ENCODE measurements at places on chromosomes 13 and 19.

DNA sequence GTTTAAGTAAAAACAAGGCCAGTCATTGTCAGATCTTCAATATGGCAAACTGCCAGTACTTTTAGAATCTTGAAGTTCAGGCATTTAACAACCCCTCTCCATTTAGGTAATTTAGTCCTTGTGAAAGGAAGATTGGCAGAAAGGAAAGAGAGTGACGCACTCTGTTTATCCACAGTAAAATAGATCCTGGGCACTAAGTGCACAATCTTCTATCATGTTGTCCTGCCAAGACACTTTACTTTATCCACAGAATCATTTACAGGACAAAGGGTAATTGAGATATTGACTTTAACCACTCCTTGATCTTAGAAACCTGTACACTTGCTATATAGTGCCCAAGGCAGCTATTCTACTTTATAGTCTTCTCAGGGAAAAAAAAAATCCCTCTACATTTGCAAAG is 786.4 kb upstream of the SLITRK1 start:
- no peak for DNase-seq

DNA sequence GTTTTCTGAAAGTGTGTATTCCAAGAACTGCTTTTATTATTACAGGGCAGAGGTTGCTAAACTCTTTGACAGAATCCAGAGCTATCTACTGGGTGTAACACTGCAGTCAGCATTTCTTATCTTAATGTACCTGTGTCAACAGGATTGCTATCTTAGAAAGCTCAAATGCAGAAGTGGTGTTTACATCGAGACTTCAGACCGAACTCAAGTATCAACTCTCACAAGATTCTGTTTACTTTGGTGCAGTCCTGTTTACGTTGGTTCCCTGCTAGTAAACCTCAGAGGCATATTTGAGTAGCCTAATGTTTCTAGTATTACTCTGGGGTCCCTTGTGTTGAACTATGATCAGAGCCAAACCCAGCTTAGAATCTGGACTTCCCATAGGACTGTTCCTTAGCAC is 20.5 kb downstream of the SLC15A1 start:
- DNase-seq: no peak

GRCh38 chr13:89465366-89465765 is 1794.2 kb downstream of the SLITRK5 start:
- DNase-seq: no peak

DNA sequence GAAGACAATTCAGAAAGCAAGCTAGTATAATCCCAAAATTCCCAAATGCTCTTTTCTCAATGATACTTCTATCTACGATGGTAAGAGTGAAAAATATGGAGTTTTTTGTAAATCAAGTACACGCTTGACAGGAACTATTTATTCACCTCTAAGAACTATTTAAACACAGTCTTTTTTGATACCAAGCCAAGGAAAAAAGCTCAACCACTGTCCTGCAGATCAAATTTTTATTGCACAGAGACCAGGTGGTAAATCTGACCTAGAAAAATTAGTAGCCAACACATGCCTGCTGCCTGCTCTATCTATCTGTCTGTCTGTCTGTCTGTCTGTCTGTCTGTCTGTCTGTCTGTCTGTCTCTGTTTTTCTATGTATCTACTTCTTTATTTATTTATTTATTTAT is 292.2 kb downstream of the MZT1 start:
- no peak for DNase-seq

DNA sequence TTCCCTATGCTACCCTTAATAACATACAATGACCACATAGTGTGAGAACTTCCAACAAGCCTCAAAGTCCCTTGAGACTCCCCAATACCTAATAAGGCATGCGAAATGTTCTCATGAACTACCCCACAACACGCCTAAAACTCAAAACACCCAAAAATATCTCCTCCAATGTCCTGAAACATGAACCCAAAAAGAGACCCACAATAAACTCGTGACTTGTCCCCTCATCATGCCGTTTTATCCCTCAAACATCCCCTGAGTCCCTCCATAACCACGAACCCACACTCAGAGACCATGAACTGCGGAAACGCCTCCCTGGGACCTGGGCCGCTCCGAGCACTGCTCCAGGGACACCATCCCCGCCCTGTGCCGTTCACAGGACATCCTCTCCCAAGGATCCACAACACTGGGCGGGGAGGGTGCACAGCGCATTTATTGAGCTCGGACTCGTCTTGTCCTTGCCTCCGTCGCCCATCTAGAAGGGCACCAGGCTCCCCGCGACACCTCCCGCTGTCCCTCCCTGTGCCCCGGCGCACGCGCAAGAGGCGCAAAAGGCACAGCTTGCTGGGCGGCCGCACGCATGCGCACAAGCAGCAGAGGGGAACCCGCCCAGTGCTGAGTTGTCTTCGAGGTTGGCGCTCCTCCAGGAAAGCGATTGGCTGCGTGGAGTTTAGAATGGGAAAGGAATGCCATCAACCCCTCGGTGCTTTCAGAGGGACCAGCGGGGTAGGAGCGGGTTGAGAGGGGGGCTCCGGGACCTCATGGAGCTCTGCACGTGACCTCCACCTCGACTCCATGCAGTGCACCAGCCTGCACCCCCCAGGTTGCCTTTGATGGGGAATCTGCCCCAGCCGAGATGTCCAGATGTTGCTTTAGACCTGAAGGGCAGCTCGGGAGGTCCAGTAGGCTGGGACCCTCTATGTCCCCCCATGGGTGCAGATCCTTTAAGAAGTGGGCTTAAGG is 8.8 kb downstream of the FXYD3 start:
- peak; percentile 97 for DNase-seq

DNA sequence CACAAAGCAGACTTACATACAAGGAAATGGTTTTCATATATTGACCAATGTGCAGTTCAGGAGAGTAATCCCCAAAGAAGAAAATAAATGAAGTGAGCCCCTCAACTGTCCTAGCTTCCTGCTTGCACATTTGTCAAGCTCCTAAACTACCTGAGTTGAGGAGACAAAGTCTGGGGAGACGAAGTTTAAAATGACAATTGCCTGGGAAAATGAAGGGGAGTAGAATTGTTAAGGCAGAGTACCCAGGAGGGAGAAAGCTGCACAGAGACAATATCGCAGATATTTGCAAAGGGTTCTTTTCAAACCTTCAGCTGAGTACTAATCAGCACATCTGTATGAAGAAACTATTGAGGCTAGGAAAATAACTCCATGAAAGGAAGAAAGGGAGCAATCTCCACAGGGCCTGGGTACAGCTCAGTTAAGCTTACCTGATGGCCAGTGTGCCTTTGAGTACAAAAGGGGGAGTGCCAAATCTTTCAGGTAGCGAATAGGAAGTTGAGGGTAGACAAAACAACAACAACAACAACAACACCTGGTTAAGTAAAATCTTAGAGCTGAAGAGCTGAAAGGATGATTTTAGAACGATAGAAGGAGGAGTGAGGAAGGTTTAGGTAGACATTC is 1700.1 kb upstream of the PRR20A start:
- no peak for DNase-seq

DNA sequence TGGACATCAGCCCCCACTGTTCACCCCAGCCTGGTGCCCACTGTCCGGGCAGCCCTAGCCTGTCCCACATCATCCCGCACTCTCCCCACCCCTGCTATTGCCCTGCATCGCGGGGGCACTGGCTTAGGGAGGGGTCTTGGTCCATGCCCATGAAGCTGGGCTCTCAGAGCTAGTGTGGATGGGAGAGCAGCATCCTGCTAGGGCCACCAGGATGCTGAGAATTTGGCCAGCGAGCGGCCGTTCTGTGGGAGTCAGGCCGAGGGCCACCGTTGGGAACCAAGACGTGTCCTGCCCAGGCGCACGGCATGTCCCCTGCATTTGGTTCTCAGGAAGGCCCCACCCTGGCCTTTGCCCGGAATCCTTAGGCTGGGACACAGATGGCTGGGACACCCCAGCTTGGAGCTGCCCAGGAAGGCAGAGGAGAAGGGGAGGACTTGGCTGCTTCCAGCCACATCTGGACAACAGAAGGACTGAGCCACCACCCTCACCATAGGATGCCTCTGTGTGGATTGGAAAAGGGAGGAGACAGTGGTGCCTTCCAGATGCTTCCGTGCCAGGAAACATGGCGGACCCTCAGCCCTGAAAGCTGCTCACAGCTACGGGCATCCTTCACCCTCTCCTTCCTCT is 14.6 kb downstream of the ADGRE5 start:
- DNase-seq: no peak
